Stimulated activated CD8-positive, alpha-beta memory T cell treated with anti-CD3 and anti-CD28 coated beads, Interleukin-4, amount 100 ng/mL, for 1 hour (primary cell): ENCODE measurements at places on chromosomes 4 and X.

DNA sequence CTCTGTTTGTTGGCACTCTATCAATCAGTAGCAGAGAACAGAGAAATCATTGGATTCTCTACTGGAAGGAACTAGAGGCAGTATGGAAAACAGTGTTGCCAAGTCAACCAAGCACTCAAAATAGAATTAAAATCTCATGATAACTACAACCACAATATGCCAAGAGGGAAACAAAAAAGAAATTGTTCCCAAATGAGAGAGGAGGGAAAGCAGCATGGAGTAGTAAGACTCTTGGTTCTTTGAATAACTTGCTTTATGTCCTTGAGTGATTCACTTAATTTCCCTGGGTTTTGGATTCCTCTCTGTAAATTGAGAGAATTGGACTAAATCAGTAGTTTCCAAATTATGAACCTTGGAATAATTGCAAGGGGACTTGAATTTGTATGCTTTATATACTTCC, 285.5 kb upstream of the ANKRD50 start:
- no peak for DNase-seq

- DNase-seq, result no peak
Observed at GRCh38 chrX:53050841-53051240, 2.3 kb downstream of the GPR173 start.

DNA sequence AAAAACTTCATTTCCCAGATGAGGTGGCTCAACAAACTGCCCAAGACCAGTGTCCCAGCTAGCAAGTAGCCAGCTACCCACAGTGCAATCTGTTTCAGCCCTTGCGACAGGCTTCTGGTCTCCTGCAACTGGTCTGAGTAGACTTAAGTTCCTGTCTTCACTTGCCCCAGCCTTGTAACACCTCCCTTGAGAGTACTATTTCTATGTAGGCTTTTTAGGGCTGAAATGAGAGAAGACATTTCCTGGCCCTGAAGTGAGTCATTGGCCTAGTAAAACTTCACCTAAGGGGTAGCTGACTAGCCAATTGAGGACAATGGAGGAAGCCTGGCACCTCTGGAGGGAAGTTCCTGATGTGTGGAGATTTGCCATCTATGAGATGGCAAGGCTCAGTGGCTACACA, 80.1 kb upstream of the STIM2 start:
- DNase-seq, result no peak

DNA sequence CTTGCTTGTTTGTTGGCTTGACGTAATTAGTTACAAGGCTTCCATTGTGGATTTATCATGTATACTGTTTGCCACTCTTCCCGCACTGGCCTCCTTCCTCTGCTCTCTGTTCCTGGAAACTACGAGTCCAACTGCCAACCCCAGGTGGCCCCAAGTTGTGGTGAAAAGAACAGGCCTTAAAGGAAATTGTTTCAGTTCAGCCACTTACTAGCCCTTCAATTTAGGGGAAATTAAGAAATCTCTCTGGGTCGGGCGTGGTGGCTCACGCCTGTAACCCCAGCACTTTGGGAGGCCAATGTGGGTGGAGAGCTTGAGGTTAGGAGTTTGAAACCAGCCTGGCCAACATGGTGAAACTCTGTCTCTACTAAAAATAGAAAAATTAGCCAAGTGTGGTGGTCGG, 28.0 kb downstream of the RBM47 start:
- no peak for DNase-seq

GRCh38 chrX:13339607-13340006, 19.8 kb upstream of the ATXN3L start:
- no peak for DNase-seq

GRCh38 chr4:84790769-84791565, 175.5 kb downstream of the WDFY3 start:
- DNase-seq, result no peak

- DNase-seq, result no peak
Observed at GRCh38 chrX:115266300-115266699, 23.2 kb upstream of the LUZP4 start.

DNA sequence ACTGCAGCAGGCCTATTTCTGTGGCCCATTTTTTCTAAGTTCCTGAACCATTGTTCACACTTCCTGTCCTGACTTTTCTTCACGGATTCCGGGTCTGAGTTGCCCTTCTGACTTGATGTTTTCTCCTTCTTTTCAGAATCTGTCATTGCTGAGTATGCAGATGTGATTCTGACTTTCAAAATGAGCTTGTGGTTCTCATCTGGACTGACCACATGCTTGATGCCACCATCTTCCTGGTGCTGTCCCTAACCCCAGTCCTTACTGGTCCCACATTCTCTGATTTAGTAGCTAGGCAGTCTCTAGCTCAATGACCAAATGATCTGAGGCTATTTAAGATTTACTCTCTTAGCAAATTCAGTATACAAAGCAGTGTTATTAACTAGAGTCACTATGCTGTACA, 822.3 kb upstream of the TENM3 start:
- no peak for DNase-seq

- DNase-seq, result no peak
Observed at GRCh38 chr4:140363558-140363957, 9.9 kb upstream of the SCOC start.

GRCh38 chr4:152666946-152667345, 12.9 kb downstream of the TMEM154 start:
- no peak for DNase-seq

DNA sequence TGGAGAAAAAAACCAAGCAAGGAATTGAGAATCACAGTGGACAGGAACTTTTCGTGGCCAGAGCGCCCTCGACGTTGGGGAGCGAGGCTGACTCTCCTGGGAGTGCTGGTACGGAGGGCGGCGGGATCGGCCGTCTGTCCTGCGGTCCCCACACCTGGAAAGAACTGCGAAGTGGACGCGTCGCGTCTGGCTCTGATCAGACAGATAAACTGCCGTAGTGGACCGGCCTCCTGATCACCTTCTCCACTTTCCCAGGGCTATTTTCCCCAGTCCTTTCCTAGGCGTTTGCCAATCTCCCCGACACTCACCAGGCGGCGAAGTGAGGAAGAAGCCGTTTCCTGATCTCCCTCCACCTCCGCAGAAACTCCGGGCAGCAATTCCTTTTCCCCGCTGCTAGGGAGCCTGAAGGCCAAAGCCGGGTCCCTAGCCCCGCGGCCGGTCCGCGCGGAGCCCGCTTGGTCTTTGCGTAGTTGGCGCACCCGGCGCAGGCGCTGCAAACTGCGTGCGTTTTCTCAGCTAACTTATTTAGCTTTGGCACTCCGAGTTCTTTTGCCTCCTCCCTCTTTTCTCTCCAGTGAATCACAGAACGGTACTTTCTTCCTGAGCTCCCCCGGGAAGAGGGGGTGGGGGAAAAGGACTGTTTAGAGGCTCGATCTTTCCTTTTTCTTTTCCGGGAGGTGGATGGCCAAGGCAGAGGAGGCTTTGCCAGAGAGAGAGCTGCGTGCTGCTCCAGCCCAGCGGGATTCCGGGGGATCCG, at the start of gene ARSJ:
Gene ARSJ, minus strand, starts transcription at position 500 of the 757 bp plus-strand sequence. CDS start 813 bp downstream, outside the sequence.
- DNase-seq, result no peak

- no peak for DNase-seq
Observed at GRCh38 chr4:54277691-54278090, 48.6 kb downstream of the PDGFRA start.

DNA sequence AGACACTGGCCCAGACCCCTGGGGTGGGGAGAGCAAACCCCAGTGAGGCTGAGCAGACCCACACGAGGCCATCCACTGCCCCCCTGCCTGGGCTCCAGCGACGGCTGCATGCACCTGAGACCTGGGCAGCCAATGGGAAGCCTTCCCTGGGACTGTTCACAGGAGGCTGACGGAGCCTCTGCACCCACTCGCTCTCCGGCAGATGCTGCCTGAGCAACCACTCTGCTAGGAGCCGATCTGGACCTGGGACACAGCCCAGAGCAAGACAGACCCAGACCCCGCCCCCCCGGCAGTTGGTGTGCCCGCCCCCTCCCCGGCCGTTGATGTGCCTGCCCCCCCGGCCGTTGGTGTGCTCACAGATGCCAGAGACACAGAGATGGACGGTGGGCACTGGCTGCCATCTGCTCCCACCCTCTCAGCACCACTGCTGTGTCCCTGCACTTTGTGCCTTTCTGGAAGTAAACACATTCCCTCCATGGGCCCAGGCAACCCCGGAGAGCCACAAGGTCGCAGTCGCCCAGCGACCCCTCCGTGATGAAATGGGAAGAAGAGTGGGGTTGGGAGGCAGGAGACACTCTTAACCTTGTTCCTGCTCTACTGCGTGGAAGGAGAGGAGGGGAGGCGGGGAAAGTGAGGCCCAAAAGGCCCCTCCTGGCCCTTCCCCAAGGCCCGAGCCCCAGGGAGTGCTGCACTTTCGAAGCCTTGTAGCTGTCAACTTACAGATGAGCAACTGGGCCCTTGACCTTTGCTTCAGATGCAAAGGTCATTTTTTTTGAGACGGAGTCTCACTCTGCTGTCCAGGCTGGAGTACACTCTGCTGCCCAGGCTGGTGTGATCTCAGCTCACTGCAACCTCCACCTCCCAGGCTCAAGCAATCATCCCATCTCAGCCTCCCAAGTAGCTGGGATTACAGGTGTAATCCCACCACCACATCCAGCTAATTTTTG, 62.0 kb downstream of the ZFYVE28 start:
- DNase-seq, result no peak

- DNase-seq, result no peak
Observed at GRCh38 chr4:10655968-10656367, 28.6 kb downstream of the CLNK start.

- no peak for DNase-seq
Observed at GRCh38 chr4:184821242-184821641, 4.5 kb downstream of the ACSL1 start.

DNA sequence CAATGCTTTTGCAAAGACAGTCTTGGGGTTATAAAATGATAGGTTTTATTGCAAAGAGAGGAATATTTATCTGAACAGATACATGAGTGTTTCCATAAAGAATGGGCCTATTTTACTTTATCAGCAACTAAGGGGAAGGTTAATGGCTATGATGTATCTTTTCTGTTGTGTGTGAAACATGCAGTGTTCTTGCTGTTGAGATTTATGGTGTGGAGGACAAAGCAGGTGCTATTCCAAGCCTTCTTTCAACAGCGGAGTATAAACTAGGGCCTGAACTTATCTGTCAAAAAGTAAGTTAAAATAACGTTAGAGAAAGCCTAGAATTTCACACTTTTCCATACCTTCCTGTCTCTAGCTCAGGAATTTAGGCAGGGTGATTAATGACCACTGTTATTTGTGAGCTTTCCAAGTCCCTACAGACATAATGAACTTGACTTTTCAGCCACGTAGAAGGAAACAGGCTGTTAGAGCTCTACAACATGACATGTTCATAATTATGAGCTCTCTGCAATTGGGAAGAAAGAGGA, 411.4 kb downstream of the IL1RAPL1 start:
- DNase-seq, result no peak

GRCh38 chr4:52979821-52980590, 117.9 kb downstream of the RASL11B start:
- no peak for DNase-seq

DNA sequence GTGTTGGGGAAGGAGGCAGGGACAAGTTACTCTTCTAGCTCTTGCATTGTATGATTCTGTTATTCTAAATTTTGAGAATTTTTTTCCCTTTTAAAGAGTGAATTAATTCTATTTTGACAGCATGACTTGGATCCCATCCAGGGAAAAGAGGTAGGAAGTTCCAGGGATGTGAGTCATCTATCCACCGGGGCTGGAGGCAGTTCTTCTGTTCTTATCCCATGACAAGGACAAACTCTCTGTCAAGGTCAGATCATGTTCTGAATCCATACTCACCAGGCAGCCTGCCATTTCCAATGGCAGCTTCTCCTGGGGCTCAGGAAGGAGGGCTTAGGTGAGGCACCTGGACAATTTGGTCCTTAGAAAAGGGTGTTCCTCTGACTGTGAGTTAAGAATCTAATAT, 132.0 kb upstream of the MED14 start:
- no peak for DNase-seq

DNA sequence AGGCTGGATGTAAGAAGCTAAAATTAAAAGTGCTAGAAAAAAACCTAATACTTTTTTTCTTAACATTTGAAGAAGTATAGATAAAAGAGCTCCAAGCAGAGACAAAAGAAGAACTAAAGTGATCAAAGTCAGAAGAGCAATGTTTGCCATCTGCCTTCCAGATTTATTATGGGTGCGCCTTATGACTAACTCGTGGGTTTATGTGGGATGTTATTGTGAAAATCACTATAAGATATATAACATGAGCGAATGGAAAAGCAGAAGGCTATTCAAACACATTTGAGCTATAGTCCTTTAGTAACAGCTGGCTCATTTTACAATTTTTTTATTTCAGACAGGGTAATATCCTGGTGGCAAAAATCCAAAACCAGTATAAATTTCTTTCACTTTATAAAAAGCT, 1040.7 kb downstream of the RAPGEF2 start:
- DNase-seq, result no peak

DNA sequence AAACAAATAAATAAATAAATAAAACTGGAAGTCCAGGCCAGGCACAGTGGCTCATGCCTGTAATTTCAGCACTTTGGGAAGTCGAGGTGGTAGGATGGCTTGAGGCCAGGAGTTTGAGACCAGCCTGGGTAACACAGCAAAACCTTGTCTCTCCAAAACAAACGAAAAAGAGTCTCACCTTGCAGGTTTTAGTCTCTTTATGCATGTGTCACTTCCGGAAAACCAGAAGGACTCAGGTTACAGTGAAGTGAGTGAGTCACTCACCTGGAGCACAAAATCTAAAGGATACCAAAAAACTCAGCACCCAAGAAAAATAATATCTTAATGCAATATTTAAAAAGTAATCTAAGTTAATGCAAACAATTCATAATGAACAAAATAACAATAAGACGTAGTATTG, 20.1 kb upstream of the SLC34A2 start:
- no peak for DNase-seq

DNA sequence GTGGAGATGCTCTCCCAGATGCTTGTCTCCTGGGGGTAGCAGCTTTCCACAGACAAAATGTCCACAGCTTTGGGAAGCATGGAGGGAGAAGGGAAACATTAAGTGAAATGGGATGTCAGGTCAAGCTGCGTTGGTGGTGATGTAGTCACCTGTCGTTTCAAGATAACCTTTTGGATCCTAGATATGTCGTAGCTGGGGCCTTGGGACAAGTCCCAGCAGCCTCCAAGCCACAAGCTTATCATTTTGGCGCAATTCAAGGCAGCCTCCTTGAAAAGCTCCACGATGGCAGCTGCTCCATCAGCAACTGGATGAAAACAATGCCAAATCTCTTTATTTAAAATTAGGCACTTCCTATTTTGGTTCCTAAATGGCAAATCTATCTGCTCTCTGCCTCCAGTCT, 52.0 kb downstream of the RTL9 start:
- DNase-seq, result no peak

- DNase-seq, result no peak
Observed at GRCh38 chr4:177485528-177485927, 43.3 kb upstream of the AGA start.

DNA sequence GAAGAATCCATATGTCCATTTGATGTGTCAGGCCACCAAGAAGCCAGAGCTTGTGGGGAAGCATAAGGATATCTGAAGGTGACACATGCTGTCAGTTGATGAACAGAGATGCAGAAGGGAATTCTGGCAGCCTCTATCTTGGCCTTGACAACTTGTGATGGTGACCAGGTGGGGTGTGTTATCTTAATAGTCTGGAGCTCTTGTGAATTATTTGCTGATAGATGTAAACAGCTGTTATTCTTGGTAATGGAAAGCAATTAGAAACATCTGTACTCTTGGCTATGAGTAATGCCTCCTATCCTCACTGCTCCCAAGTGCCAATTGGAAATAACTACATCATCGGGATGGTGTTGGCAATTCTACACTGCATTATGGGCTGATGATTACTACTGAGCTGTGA, 51.9 kb downstream of the NAA11 start:
- no peak for DNase-seq
